Frontal cortex (tissue), 4 donors: ENCODE measurements at places on chromosomes 6 and 20.

GRCh38 chr6:41777551-41778285 is 2.0 kb downstream of the FRS3 start:
- DNase-seq = no peak

- peak; percentile 75 for DNase-seq
These were observed at the start of gene KCNB1 for GRCh38 chr20:49482621-49483017. KCNB1 (minus strand) TSS chr20:49482668; CDS start chr20:49482480, 188 bp downstream.

DNA sequence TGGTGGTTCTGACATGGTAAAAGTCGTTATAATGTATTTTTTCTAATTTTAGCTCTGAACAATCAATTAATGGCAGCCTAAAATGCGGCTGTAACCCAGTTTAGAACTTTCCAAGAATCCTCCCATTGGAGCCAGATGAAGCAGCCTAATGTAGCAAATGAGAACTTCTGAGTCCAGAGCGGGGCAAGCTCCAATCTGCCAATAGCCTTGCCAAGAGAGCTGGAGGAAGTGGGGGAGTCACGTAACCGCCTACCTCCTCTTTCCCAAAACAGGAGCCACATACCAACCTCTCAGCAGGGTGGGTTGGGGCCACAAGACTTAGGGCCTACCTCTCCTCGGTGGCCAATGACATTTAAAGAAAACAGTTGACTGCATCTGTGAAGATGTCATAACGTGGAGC is 230.6 kb downstream of the SOD2 start:
- no peak for DNase-seq

DNA sequence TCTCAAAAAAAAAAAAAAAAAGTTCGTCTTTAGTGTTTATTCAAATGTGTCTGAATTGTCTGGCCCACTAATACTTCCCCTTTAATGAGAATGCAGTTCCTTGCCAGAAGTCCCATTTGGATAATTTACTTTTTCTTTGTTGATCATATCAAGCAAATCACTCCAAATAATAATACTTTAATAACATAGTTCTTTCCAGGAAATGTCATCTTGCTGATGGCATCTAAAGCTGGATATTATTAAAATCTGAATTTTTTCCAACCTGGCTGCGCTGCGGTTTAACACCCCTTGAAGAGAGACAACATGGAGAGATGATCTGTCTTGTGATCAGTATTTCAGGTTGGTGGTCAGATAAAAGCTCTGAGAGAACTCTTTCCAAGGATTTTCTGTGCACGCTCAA is 111.2 kb upstream of the CNKSR3 start:
- DNase-seq = no peak

GRCh38 chr6:1613346-1613687 is 3.6 kb downstream of the FOXC1 start:
- no peak for DNase-seq

GRCh38 chr6:111027219-111027618 is 45.4 kb downstream of the RPF2 start:
- no peak for DNase-seq

- DNase-seq = no peak
These were observed 12.2 kb downstream of the SUN5 start for GRCh38 chr20:32991792-32992641.

DNA sequence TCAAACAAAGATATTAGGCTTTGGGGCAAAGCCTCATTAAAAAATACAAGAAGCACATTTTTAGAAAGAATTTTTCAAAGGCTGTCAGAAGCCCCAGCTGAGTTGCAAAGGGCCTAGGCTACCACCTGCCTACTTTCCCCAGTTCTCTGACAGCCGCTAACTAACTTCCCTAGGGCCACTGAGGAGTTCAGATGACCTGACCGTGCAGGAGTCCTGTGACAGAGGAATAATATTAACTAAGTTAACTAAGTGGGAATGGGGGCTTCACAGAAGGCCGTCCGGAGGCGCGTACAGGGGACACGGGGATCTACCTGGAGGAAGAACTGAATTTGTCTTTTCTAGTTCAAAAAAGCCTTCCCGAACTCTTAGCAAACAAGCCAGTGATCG is 884 bp downstream of the MCHR2 start:
- DNase-seq = no peak

GRCh38 chr20:52132337-52132736 is 59.2 kb downstream of the ZFP64 start:
- DNase-seq = no peak

DNA sequence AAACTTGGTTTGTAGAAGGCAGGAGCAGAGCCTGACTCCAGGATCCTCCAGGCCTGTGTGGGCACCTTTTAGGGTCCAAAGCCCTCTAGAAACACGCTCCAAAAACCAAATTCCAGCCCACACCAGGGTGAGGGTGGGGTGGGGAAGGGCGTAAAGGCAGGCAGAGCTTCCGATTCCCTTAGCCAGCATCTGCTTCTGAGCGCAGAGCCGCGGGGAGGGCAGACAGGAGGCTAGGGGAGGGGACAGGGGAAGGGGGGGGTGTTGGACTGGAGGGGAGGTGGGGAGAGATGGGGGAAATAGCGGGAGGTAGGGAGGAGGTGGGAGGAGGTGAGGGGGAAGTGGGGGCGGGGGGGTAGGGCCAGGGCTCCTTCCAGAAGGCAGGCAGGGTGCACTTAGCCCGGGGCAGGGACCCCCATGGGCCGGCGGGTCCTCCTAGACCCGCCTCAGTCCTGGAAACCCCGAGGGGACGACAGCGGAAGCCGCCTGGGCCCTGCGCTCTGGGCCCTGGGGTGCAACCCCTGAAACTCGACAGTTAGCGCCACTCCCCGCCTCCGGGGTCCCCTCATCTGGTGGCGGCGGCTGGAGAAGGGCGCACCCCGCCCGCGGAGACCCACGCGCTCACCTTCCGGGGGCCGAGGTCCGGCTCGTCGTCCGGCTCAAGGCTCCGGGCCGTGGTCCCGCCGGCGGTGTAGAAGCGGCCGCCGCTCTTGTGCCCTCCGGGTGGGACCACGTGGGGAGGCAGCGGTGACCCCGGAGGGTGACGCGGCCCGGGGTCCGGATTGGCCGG is 22.0 kb upstream of the FRMD1 start:
- DNase-seq = no peak

DNA sequence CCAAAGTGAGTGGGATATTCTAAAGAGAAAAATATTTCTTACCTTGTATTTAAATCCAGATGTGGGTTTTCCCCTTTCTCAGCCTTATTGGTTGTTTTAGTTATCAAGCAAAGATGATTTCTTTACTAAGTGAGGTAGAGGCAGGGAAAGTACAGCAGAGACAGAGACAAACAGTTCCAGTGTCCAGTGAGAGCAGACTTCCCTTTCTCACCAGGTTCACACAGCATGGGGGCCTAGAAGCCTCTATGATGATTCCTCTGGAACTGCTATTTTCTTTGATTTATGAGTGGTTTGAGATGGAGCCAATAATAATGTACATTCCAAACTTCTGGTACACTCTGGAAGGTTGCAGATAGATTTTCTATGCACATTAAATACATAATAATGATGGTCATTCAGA is 234.0 kb upstream of the MARCKS start:
- no peak for DNase-seq

DNA sequence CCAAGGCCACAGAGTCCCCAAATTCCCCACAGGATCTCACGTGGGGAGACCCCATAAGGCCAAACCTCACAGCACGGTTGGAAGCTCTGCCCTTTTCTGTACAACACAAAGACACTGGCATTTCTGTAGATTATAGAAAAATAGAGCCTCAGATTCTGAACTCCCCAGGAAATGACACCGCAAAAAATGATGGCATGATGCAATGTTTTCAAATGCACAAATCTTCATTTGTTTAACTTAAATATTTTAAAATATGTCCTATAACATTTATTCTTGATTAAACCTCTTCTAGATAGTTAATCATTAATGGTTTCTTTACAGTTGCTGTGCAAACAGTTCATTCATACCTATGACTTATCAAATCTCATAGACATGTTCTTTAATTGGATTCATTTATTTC is 33.8 kb downstream of the SIM1 start:
- no peak for DNase-seq

DNA sequence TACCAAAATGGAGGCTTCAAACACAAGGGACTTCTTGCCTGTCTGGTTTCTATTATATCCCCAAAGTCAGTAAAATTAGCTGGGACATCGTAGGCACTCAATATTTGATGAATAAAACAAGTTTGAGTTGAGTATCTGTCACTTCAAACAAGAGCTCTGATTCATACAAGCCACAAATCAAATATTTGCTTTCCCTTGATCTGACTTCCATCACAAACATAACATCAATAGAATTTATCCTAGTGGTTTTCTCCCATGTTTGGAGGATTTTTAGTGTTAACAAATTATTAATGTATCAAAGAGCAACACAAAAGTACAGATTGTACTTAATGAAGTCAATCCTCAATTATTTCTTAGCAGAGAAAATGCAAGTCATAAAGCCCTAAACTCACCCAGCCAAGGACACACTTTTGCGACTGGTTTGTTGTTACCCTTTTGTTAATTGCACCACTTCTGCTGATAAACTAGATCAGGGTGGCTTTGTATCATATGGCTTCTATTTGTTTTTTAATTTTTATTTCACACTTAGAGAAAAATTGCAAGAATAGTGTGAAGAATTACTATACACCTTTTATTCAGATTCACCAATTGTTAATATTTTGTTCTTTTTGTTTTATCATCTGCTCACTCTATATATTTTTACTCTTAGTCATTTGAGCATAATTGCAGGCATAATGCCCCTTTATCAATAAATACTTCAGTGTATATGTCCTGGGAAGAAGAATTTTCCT is 117.4 kb upstream of the PRDM1 start:
- no peak for DNase-seq

DNA sequence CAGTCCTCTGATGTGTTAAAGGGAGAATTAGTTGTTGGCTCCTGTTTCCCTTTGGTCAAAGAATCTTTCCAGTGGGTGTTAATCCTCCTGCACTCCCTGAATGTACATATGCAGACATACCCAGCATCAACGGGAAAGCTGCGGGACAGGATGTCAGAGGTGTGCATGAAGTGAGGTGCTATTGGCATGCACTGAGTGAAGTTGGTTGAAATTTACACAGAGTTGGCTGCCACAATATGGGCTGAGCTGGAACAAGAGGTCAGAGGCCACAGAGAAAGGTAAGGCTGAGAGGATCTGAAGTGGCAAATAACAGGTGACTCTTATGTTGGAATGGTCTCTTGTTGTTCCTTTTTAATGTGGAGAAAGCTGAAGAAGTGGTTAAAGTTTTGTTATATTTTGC is 82.7 kb upstream of the AKIRIN2 start:
- DNase-seq = no peak

- DNase-seq = no peak
These were observed 257.2 kb downstream of the DLL1 start for GRCh38 chr6:170033666-170034065.
